ENCODE measurements at places on chromosomes 5 and 9.

DNA sequence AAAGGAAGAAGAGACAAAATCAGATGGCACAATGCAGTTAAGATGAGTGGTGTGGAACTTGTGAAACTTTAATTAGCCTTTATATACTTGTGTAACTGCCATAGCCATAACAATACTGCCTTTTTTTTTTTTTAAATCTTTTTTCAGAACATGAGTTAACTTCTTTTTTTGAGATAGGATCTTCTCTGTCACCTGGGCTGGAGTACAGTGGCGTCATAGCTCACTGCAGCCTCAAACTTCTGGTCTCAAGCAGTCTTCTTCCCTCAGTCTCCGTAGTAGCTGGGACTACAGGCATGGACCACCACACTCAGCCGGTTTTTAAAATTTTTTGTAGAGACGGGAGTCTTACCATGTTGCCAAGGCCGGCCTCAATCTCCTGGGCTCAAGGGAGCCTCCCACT lies 37.2 kb downstream of the GPBP1 start:
- no peak for DNase-seq

GRCh38 chr9:111151537-111151936 lies 113.3 kb upstream of the LPAR1 start:
- DNase-seq = no peak

- no peak for DNase-seq
Observed at GRCh38 chr9:76459694-76460635, 983 bp downstream of the GCNT1 start.

GRCh38 chr5:136191304-136192014 lies 1.5 kb downstream of the SMIM32 start:
- no peak for DNase-seq

DNA sequence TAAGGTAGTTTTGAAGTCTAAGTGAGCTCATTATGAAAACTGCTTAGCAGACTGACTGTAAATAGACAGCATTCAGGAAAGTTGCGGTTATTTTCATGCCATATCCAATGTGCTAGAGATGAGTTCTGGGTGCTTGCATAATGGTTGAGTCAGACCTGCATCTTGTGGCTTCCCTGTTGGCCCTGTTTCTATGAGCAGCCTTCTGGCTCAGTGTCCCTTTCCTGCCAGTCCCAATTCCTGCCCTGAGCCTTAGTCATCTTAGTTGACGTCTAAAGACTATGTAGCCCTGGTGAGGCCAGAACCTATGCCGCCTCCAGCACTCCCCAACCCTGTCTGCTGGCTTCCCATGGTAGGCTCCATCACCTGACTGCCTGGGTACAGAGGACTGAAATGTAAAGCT lies 76.3 kb upstream of the TNFSF8 start:
- no peak for DNase-seq

- DNase-seq = no peak
Observed at GRCh38 chr5:35755966-35756365, 100.7 kb upstream of the IL7R start.

DNA sequence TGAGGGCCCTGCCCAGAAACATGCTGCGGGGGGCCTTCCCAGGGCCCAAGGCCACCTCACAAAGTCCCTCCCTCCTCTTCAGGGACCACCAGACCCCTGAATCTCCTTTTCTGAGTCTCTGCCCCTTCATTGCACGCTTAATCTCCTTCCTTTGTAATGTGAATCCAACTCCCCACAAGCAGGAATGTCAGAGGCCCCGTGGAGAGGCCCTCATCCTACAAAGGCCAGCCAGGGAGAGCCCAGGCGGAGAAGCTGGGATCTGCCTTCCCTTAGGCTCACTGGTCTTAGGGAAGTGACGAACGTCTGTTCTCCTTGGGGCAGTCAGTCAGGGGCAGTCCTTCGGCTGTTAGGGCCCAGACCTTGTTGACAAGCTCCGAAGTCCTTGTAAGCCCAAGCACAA lies 2.3 kb downstream of the SMIM33 start:
- DNase-seq = no peak

DNA sequence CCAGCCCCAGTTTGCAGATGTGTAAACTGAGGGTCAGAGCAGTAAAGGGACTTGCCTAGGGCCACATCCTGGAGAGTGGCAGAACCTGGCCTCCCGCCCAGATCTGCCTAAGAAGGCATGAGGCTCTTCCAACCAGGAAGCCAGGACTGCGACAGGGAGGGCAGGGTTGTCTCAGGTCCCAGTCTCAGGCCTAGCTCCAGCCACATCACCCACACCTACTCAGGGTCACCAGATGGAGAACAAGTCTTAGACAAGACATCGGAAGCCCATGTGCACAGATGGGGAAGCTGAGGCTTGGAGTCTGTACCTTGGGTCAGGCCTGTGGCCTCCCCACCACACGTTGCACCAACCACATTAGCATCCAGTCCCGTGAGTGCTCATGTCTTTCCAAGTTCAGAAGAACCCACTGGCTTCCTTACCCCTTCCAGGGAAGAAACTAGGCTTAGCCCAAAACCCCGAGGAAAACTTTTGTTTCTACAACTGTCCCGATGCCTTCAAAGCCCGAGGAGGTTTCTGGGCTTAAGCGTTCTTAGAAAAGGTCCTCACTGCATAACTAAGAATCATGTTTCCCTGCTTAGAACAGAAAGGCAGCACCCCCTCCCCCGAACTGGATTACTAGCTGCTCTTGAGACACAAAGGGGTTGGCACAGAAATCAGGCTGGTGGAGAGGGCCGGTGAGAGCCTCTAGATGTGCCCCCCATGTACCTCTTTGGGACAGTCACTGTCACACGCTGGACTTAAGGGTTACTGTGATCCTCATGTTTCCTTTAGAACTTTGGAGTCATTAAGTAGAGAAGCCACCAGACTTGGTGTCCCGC lies 2.2 kb downstream of the FAM78A start:
- peak; percentile 51 for DNase-seq

DNA sequence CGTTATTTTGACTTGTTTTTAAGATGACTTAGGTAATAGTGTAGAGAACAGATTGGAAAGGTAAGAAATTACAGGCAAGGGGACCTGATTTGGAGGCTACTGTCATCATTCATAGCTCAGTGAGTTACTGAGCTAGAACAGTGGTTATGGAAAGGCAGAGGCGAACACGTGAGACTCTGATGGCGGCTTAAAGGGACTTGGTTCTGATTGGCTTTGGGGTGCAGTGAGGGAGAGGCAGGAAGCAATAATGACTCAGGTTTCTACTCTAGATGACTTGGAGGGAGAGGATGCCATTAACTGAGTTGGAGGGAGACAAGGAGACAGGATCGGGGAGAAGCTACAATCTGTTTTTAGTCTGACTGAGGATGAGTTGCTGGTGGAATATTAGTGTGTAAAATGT lies 3.0 kb downstream of the F2RL2 start:
- DNase-seq = no peak

DNA sequence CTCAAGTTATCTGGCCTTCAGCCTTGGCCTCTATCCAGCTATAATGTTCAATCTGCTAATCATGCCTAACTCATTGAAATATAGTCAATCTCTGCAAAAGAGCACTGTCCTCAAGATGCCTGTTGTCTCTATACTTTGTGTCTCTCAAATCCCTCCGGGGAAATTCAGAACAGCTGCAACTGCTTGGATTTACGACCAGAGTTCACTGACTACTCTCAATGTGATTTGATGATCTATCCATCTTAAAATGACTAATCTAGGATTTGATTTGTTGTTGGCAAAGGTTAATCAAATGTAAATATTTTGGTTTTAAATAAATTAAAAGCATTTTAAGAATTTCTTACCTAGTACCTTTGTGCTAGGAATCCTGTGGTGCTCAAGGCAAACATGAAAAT lies 40.9 kb downstream of the SVEP1 start:
- DNase-seq = no peak

DNA sequence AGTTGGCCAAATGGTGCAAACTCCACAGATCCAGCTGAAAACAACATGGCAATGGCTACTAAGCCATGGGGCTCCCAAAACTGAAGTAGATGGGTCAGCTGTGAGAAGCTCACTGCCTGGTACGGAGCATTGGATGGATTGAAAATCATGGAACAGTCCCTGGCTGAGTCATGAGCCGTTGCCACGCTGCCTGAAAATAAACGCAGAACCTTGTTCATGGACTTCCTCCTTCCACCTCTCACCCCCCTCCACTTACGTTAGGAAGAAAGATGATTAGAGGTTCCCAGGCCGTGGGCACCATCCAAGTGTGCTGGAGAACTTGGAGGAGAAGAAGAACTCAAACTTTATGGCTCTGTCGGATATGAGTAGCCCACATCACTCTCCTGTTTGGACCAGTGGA lies 6.8 kb upstream of the DIPK1B start:
- no peak for DNase-seq

DNA sequence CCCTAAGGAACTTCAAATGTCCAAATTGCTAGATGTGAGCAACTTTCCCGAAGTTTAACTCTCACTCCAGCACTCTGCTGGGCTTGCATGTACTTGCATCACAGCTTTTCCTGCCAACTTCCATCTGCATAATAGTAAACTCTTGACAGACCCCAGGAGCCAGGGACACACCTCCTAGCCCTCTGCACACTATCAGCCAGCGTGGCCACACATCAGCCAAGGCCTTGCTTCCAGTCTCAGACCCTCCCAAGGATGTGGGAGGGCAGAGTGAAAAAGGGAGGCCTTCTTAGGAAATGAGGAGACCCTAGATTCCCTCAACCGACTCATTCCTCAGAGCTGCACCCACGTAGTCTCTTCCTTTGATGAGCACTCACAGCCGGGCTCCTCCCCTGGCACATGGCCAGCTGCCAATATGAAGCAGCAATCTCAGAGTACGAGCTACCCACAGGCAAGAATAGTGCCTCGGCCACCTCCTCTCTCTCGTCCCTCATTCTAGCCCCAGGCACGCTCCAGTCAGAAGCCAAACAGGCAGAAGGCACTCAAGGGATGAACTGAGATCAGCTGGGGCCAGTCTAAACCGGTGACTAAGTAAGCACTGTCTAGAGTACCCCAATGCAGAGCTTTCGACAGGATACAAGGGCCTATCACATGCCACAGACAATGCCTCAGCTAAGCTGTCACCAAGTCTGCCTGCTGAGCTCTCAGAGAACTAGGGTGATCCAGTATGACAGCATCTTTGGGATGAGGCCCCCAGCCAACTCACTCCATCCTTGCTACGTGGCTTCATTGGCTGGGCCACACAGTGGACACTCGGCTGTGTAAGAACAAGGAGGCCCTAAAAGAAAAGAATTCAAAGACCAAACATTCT lies 2.3 kb downstream of the P4HA2 start:
- no peak for DNase-seq

GRCh38 chr5:177472460-177473442 lies 683 bp downstream of the DBN1 start:
- DNase-seq = peak; percentile 88

- DNase-seq = no peak
Observed at GRCh38 chr5:93141969-93142368, 439.1 kb downstream of the NR2F1-AS1 start.

DNA sequence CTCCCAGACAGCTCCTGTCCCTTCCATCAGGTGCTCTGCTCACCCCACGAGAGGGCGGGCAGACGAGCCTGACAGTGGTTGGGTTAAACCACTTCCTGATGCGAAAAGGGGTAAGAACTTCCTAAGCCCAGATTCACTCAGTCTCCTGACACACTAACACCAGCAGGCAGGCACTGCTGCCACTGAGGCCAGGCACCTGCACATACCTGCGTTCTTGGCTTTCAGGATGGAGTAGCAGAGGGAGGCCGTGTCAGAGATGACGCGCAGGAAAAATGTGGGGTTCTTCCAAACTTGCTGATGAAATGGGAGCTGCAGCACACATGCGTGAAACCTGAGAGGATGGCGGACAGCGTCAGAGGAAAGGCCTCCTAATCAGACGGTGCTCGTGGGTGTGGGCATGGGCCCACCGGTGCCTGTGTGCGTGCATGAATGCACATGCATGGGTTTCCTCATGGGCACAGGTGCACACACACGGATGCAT lies 29.9 kb downstream of the SLC6A18 start:
- peak; percentile 76 for DNase-seq

DNA sequence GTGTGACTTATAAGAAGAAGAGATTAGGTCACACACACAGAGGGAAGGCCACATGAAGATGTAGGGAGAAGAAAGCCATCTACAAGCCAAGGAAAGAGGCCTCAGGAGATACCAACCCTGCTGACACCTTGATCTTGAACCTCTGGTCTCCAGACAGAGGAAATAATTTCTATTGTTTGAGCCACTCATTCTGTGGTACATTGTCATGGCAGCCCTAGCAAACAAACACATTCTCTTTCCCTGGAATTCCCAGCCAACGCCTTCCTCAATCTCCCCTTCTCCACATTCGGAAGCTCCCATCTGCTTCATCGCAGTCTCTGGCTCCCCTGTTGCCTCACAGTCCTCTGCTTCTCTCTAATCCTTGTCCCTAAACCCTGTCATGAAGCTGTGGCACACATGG lies 16.7 kb downstream of the PTGS1 start:
- no peak for DNase-seq

- no peak for DNase-seq
Observed at GRCh38 chr5:163877865-163878264, 372.4 kb downstream of the MAT2B start.

- DNase-seq = no peak
Observed at GRCh38 chr5:150022158-150022531, 21.6 kb downstream of the HMGXB3 start.

DNA sequence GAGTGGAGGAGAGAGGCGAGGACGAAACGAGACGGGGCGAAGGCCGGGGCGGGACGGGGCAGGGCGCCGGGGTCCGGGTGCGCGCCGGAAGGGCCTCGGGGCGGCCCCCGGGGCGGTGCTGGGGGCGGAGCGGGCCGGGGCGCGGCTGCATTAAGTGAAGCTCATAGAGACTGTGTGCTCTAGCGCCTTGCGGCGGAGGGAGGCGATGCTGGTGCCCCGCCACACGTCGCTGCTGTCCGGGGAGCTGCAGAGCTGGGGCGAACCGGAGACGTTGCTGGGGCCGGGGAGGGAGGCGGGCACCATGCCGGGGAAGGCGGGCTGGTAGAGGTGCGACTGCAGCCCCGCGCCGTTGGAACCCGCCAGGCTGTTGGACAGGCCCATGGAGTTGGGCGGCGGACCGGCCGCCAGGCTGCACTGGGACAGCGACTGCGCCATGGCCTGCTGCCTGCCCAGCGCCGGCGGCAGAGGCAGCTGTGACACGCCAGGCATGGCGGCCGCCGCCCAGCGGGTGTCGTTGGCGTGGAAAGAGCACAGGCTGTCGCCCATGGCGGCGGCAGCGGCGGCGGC lies 8.3 kb downstream of the OTP start:
- DNase-seq = peak; percentile 63

DNA sequence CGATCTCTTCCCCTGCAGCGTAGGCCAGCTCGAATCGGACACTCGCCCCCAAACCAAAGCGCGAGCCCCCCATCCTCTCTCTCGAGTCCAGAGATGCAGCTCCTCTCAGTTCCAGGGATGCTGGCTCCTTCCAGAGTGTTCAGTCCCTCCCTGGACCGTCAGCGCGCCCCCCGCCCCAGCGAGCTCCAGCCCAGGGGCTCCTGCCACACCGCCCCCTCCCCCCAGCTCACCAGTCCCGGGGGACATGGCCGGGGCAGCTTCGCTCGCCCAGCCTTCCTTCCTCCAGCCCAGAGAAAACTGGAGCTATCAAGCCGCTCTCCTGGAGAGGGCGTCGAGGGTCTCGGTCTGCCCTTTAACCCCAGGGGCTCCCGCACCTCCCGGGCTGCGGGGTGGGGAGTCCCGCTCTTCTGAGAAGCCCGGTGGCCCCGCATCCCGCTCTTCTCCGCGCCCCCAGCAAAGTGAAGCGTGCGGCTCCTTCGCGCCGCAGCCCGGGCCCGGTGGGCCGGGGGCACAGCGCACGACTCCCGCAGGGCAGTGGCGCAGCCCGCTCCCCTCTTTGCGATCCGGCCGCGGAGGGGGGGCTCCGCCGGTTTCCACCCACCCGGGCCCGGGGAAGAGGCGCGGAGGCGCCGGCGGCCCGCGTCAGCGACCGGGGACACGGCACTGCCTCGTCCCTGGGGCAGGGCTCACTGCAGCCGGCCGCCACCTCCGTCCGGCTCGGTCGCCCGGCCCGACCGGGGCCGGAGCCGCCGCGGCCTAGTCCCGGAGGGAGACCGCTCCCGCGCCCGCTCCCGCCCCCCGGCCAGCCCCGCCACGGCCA lies 587 bp downstream of the MIER3 start:
- DNase-seq = peak; percentile 22

All from activated CD8-positive, alpha-beta T cell treated with anti-CD3 and anti-CD28 coated beads, Interleukin-2, amount 10 ng/mL, durations not matched to agents 7 days and 5 days (primary cell).